ENCODE measurements at places on chromosomes 11 and 22.
A peak's percentile ranks its signal among the peaks of the same experiment; 100 is the strongest.

DNA sequence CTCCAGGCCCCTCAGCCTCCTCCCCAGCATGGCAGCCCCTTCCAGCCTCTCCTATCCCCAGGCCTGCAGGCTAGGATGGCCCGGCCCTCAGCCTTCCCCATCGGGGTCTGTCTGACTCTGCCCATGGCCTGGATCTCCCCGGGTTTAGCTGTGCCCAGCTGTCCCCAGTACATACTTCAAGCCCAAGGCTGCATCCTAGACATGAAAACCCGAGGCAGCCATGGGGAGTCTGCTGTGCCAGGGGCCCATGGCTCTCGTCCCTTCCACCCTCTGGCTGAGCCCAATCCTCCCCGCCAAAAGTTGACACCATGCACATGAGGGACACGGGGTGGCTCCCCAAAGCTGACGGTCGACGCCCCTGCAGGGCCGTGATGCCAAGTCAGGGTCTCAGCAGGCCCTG lies 22.2 kb upstream of the FADD start:
- DNase-seq, result no peak

DNA sequence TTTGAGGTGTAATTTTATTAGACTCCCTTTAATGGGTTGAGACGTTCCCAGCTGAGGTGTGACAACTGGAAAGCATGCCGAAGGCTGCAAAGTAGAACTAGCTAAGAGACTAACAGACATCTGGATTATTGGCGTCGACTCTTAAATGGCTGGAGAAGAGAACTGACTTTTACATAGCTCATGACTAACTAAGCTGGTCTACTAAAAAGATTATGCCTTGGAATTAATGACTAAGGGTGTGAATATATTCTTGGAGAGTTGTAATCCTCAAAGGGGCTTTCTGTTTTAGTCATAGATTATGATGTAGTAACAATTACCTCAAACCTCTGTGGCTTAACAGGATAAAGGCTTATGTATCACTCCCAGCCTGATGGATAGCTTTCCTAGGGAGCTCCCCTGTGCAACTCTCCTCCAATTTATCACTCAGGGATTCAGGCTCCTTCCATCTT lies 39.5 kb upstream of the SLC5A12 start:
- no peak for DNase-seq

- DNase-seq, result no peak
Observed at GRCh38 chr11:86418513-86418912, 43.8 kb downstream of the CCDC81 start.

GRCh38 chr11:11215058-11215815 lies 137.8 kb downstream of the CSNK2A3 start:
- no peak for DNase-seq

- no peak for DNase-seq
Observed at GRCh38 chr11:64475145-64475544, 115.9 kb upstream of the SLC22A12 start.

DNA sequence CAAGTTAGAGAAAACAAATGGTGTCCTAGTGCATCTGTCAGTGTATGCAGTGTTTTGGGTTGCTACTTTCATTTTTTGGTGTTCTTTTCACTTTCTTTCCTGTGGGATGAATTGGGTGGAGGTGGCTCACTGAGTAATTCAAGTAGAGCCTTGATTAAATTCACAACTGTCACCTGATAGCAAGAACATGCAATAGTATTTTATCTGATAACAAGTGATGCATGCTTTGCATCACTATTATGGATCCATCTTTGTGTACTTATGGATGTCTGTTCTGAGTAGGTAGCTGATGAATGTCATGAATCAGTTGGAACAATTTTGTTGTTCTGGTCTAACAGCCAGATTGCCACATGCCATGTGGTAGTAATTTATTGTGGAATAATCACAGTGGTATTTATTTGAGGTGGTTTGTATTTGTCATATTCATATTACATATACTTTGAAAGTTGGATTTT lies 87.5 kb downstream of the DDX10 start:
- no peak for DNase-seq

DNA sequence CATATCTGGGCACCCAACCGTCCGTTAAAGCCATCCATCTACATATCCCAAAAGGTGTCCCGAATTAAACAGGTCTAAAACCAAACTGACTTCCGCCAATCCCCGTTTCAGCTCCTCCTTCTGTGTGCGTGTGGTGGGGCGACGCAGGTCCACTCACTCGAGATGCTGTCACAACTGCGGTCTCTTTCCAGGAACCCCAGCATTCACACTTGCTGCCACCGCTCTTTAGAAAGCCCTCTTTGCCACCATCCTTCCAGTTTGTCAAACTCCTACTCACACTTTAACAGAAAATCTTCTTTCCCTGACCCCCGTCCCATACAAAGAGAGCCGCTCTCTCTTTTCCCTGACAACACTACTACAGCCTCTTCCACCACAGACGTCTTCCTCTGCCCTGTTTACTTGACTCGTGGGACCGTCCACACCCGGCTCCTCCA lies 467 bp downstream of the ESS2 start:
- DNase-seq, result no peak

DNA sequence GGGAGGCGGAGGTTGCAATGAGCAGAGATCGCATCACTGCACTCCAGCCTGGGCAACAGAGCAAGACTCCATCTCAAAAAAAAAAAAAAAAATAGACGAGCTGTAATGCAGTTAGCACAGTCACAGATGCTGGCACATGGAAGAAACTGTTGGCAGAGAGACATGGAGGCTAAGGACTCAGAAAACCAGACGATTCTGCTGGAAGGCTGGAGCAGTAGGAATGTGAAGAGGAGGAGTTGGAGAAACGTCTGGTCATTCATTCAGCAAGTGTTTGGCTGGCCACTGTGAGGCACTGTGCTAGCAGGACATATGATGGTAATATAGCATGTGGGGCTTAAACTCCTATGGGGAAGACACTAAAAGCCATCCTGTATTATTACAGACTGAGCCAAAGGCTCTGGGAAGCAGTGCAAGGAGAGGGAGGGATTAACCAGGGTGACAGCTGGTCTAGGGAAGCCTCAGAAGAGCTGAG lies 5.0 kb downstream of the UQCR10 start:
- no peak for DNase-seq

GRCh38 chr11:97702951-97703350 lies 1313.1 kb downstream of the JRKL start:
- DNase-seq, result no peak

DNA sequence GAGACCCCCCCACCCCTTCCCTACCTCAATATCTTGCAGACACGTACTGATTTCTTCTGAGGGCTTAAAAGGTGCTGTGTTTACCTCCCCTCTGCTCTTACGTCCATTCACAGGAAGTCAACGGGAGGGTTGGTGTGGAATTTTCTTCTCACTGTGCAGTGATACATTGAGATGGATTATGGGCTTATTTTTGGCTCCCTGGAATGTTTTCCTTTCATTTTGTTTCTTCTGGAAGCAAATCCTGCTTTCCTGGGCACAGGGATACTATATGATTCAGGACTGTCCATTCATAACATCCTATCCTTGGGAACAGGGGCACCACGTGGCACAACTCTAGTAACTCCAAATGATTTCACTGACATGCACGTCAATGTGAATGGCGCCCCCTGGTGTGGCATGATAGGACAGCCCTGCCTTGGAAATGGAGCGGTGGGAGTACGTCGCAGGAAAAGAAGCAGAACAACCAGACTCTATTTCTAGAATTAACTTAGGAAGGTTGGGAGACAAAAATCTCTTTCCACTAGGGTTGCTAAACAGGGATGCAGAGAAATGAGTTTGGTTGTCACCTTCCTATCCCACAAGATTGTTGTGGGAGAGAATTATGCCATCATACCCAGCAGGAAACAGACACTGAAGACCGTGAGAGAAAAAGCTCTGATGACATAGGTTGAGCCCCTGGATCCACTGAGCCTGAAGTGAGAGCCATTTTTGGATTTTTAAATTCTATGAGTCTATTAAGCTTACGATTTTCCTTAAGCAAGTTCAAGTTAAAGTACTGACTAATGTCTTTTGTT lies 146.5 kb upstream of the RAG2 start:
- DNase-seq, result peak; percentile 13

DNA sequence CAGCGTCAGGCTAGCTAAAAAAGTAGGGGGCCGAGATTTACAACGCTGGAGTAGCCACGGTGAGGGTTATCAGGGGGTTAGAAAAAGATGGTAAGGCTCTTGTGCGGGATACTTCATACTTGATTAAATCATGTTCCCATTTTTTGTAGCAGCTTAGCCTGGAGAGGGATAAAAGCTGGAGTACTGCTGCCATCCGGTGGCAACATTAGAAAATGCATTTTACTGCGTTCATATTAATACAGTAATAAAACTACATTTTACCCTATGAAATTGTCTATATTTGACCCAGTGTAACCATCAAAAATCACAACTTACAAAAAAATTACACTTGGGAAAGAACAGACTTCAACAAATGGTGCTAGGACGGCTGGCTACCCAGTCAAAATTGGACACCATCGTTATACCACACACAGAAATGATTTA lies 17.3 kb downstream of the RPUSD4 start:
- no peak for DNase-seq

DNA sequence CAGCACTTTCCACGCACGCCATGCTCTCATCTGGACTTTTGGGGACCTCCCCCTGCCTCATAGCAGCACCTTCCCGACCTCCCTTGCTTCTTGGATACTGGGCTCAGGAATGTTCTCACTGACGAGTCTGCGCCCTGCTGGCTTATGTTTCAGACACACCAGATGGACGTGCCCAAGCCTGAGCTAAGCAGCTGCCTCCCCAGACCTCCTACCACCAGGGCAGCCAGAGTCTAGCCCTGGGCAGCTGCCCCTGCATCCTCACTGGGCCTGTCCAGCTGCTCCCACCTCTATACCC lies 13.2 kb upstream of the RGL4 start:
- DNase-seq, result no peak

DNA sequence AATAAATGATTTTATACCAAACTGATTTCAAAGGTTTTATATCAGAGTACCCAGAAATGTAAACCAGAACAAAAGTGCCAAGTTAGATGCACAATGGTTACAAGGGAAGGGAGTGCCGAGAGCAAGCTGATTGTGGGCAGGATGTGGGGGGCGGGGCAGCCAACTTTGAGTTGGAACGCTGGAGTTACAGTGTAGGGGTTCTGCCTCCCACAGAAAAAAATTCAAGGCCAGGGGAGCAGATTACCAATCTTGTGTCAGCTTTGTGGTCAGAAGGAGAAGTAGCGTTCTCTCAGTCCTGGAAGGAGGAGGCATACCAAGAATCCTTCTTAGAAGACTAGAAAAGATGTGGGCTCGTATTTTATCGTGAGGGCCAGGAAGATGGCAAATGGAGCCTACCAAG lies 15.9 kb upstream of the POU2AF2 start:
- DNase-seq, result no peak

- DNase-seq, result no peak
Observed at GRCh38 chr11:9274499-9275258, 9.5 kb upstream of the DENND5A start.

DNA sequence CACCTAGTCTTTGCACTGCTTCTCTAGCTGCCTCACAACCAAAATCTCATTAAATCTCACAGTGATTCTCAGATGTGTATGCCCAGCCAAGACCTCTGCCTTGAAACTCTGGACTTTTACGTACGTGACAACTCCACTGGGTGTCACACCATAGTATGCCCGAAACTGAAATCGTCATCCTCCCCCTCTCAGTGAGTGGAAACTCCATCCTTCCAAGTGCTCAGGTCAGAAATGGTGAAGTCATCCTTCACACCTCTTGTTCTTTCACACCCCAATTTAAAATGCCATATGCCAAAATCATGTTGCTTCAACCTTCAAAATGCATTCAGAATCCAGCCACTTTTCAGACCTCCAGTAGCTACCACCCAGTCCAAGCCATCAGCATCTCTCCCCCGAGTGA lies 42.5 kb downstream of the SFI1 start:
- DNase-seq, result no peak

GRCh38 chr22:44580176-44581095 lies 82.4 kb upstream of the RTL6 start:
- no peak for DNase-seq

DNA sequence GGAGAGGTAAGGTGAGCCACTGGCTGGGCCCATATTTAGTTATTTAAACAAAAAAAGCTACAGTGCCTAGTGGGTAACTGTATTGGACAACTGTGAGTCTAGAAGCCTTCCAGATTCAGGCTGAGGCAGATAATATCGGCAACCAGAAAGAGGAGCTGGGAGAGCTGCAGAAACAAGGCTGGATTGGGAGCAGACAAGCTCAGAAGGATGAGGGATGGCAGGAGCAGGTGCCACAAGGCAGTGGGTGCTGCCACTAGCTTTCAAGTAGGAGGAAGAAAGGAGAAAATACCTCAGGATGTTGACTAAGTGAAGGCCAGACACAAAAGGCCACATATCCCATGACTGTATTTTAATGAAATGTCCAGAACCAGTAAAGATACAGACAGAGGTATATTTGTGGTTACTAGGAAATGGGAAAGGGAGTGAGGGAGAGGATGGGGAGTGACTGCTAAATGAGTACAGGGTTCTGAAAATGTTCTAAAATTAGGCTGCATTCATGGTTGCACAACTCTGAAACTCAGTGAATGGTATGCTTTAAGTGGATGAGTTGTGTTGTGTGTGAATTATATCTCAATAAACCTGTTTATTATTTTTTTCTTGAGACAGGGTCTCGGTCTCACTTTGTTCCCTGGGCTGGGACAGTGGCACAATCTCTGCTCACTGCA lies 11.8 kb upstream of the RAPSN start:
- DNase-seq, result no peak

Data from NCI-H226 (cell line).